Stimulated activated CD4-positive, alpha-beta T cell treated with anti-CD3 and anti-CD28 coated beads, Interleukin-1b, Interleukin-23, amount 100 ng/mL, for 1 hour (primary cell): ENCODE measurements at places on chromosomes 2 and 18.

DNA sequence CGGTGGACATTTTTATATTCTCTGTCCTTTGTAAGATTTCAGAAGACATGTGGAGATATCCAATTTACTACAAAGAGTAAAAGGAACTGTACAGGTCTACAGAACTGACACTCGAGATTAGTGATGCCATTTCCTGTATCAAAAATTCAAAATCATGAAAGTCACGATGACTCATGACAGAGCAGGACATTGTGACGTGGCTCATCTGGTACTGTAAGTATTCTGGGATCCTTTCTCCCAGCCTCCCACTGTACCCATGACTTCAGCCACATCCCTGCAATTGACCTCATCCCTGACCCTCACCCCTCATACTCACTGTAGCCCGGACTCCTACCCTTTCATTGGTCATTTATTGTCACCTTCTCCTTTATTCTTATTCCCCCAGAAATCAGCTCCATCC, 736.5 kb downstream of the EPHA4 start:
- no peak for DNase-seq

GRCh38 chr2:195468771-195469170, 188.3 kb upstream of the SLC39A10 start:
- no peak for DNase-seq

- DNase-seq, result no peak
Measured at GRCh38 chr2:85234868-85235267, 92.9 kb downstream of the TGOLN2 start.

GRCh38 chr2:10324095-10324832, 21.6 kb downstream of the HPCAL1 start:
- DNase-seq, result no peak

DNA sequence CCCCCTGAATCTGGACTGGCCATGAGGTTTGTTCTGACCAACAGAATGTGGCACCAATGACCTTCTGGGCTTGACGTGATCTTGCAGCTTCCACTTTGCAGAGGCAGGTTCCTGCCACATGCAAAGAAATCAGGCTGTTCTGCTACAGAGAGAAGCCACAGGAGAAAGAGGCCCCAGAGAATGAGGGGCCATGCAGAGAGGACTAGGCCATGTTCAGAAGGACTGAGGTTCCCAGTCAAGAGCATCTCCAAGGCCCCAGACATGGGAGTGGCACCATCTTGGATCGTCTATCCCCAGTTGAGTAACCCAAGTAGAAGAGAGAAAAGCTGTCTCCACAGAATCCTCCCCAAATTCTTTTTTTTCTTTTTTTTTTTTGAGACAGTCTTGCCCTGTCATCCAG, 131.1 kb downstream of the ZBTB7C start:
- no peak for DNase-seq

DNA sequence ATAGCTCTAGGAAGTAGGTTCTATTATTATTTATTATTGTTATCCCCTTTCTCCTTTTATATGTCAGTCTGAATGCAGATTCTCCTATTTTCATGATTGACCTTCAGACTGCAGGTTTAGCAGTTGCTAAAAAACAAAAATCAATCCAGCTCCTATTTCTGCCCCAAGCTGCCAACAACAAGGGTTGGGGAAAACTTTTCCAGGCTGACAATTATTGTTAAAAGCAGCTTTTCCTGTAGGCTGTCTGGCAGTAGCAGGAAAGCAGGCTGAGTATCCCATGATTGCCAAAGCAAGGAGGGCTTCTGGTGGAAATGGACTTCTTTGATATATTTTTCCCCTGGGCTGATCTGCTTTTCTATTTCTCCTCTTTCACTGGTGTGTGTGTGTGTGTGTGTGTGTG, 78.0 kb upstream of the CTLA4 start:
- no peak for DNase-seq

DNA sequence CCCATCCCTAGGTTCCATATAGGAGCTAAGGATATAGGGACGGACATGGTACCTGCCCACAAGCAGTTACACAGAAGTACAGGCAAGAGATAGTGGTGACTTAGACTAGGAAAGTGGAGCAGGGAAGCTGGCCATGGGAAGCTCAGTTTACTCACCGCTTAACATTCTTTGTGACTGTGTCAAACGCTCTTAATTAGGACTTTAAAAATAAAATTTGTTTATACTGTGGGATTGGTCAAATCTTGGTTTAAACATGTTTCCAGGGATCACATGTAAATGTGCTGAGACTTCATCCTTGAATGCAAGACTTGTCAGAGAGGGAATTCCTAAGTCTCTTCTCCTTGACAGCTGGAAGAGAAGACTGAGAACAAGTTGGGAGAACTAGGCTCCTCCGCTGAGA, 107.3 kb downstream of the MTCL1 start:
- DNase-seq, result no peak

DNA sequence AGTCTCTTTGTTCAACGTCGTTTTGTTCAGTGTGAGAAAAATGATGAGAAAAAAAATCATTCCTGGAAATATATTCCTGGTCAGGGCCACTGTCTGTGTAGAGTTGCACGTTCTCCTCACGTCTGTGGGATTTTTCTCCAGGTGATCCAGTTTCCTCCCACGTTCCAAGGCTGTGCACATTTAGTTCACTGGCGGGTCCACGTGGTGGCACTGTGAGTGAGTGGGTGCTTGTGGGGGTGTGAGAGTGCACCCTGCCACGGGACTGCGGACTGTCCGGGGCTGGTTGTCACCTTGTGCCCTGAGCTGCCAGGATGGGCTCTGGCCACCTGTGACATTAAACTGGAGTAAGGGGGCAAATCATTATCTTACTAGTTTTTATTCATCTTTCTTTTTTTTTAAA, 30.3 kb upstream of the ACYP2 start:
- DNase-seq, result no peak

DNA sequence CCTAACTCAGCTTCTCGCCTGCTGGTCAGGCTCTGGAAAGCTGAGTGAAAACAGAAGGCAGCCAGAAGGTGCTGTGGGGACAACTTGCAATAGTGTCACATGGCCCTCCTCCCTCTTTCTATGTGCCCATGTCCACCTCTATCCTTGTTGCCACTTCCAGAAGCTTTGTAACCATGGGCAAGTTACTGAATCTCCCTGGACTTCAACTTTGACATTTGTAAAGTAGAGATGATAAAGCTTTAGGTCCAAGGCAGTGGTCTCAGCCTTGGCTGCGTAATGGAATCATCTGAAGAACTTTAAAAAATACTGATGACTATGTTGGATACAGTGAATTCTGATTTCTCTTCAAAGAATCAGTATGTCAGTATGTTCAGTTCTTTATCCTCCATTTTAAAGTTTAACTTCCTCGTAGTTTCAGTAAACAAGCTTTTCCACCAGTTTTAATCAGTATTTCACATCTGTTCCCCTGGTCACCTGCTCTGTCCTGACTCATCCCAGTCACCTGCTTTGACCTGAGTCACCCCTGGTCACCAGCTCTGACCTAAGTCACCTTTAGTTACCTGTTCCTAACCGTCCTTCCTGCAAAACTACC, 245.2 kb upstream of the STON1 start:
- no peak for DNase-seq

DNA sequence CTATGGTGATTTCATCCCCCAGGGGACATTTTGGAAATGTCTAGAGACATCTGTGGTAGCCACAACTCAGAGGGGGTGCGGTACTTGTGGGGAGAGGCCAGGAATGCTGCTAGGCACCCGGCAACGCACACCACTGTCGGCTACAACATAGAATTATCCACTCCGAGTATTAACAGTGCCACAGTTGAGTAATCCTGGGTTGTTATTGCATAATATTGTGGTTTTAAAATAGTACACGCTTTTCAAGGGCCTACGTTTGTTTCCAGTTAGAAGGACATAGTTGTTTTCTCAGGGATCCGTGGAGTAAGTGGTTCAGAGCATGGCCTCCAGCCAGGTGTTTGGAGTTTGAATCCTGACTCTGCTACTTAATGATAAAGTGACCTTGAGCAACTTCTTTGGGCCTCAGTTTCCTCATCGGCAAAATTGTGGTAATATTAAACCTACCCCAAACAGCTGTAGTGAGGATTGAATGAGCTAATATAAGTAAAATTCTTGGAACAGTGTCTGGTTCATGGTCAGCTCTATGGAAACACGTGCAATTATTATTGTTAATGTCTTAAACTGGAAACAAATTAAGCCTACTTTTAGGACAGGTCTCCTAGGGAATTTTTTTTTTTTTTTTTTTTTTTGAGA, 24.5 kb downstream of the CYP27A1 start:
- no peak for DNase-seq

DNA sequence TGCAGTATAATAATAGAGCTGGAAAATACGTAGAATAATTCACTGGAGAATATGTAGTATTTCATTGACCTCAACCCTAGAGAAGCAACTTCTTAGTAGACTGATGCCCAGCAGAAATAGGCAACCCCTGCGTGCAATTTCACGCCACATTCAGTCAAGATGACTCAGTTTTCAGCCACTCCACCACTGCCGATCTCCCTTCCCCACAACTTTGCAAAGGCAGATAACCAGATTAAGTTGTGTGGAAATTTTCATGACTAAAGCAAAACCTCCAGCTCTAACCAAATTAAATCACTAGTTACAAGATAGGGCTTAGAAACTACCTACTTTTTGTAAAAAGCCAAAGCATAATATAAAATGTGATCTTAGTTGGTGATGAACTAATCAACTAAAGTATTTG, 63.3 kb upstream of the STK17B start:
- no peak for DNase-seq

DNA sequence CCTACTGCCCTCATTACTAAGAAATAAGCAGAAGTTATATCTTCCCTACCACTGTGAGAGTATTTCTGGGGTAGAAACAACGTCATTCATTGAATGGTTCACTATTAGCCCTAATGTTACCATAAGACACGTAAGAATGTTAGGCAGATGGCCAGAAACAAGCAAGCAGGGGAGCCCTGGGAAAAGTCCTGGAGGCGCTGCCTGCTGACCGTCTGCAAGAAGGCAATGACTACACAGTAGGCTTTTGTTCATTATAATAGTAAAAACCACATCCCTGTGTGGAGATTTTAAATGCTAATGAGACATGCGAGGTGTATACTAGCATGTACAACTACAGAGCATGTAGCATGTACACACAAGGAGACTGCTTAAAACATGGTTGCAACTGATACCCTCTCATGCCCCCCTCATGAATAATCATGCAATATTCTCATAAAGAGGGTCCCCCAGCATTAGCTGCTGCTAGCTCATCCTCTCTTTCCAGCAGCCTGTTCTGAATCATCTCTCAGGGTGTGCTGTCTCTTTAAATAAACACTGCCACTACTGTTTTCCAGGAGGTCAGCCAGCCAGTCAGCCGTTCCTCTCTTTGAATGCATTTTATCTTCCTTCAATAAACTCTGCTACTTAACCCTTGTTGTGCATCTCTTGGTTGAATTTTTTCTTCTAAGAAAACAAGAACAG, 23.6 kb downstream of the SUCLG1 start:
- no peak for DNase-seq

DNA sequence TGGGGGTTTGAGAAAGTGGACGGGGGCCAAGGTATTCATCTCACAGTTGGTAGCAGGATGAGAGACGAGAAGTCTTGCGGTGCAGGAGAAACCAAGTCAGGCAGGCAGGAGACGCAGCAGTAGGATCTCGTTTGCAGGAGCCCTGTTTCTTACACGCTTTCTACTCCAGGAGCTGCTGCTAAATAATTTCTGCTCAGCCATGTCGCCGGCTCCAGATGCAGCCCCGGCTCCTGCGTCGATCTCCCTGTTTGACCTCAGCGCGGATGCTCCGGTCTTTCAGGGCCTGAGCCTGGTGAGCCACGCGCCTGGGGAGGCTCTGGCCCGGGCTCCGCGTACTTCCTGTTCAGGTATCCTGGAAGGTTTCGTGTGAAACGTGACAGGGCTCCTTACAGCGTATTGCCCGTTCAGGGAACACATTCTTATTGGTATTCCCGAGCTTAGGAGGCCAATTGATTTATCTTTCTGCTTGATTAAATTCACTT, 494 bp downstream of the ANKZF1 start:
- DNase-seq, result no peak

GRCh38 chr2:118881490-118882129, 34.2 kb upstream of the EN1 start:
- DNase-seq, result peak; percentile 24

GRCh38 chr2:12318427-12319057, 398.2 kb upstream of the TRIB2 start:
- no peak for DNase-seq

- no peak for DNase-seq
Measured at GRCh38 chr18:35010156-35010555, 31.1 kb upstream of the MAPRE2 start.

DNA sequence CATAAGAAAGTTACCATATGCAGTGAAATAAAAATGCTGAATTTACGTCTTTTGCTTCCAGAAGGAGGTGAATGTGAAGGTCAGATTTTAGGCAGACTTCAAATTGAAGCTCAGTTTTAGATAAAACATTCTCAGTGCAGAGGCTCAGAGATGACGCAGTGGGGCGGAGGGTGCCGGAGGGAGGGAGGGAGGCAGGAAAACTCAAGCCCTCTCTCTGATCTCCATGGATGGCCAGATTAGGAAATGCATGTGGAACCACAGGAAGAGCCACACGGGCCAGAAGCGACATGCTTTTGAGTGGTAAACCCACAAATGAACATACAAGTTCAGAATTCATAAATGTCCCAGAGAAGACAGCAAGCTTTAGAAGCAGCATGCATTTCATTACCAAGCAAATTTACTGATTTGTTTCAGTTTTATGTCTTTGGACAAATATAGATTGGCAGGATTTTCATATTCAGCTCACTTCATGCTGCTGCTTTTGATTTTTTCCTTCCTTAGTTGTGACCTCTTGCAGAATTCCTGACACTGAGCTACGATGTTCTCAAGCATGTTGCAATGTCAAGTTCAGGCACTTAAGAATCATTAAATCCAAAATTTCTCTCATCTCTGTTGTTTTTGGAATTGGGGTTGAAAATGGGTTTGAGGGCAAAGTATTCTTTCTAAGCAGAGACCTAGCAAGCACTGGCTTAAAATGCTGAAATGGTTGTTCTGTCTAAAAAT, 29.7 kb upstream of the APCDD1 start:
- DNase-seq, result no peak

DNA sequence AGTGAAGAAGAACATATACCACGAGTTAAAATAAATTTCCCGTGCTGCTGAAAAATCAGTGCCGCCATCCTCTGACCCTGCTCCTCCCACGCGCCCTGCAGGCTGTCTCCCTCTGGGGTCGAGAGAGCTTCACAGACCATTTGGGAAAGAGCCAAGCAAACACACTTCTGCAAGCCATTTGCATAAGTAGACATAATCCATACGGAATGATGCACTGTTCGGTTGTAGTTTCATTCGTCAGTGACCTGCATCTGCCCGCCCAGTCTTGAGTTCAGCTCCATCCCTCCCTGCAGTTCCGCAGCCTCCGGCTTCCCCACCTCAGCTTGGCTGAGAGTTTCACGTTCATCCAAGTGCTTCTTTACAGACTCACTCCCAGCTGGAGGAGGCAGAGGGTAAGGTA, 69.6 kb downstream of the TRAPPC12 start:
- DNase-seq, result no peak

DNA sequence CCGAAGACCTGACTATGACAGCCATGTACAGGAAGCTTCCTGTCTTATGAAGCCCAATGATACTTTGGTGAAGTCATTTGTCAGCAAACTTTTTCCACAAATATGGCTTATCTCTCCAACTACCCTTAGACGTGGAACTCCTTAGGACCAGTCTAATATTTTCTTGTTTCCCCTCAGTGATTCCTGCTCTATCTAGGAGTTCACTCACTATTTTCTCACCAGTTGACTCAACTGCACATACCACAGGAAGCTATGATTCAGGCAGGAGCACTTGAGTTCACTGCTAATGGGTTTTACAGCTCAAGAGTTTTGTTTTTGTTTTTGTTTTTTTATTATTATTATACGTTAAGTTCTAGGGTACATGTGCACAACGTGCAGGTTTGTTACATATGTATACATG, 109.3 kb downstream of the ANTXR1 start:
- no peak for DNase-seq
